COLO829 (cell line): ENCODE measurements at places on chromosomes 12 and 14.

GRCh38 chr12:68237078-68237477 lies 11.5 kb upstream of the IL26 start:
- DNase-seq = no peak

DNA sequence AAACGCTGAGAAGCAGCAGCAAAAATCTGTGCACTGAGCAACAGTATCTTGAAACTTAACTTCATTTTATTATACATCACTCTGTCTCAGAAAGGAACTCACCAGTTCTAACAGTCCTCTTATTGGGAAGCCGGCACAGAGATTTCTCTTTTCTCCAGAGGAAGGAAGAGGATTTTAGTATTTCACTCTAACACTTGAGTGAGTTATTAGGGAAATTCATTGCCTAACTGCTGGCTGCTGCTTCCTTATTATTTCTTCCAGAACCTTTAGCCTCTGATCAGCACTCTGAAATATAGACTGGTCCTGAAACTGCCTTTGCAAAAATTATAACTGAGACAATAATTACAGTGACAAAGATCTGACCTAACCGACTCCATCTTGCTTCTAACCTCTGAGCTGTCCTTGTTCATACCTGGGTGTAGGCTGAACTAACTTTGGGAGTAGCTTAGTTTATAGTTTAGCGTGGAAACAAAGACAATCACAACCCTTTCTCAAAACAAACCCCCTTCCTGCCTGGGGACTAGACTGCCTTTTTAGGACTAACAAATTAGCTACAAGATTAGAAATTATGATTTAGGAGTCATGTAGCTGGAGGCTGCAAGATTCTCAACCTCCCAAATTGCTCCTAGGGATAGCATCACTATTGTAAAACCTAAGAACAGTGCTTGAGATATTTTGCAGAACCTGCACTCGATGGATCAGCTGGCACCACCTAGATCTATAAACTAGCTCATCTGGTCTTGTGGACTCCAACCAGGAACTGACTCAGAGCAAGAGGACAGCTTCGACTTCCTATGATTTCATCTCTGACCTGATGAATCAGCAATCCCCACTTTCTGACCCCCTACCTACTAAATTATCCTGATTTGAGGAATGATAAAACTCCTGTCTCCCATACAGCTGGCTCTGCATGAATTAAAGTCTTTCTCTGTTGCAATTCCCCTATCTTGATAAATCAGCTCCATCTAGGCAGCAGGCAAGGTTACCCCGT lies 117.5 kb downstream of the DYRK2 start:
- no peak for DNase-seq

- no peak for DNase-seq
Measured at GRCh38 chr12:66548338-66549049, 130.4 kb downstream of the GRIP1 start.

DNA sequence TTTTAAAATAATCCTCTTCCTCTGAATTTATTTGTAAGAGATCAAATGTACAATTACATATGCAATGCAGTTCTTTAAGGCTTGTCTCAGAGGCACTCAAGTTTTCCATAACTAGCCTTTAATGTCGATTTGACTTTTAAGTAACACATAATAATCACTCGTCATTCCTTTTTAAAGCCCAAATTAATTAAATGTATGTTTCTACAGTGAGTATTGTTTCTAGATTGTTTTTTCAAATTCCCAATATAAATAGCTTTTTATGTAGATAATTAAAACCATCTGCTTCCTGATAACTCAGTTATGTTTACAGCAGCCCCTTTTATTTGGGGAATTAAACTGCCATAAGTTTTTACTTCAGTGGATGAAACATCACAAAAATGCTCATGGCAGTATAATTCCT lies 185.1 kb downstream of the ETNK1 start:
- no peak for DNase-seq

- DNase-seq = no peak
Measured at GRCh38 chr12:122093098-122093883, 14.7 kb downstream of the MLXIP start.

GRCh38 chr14:35958499-35958898 lies 132.4 kb downstream of the BRMS1L start:
- no peak for DNase-seq

DNA sequence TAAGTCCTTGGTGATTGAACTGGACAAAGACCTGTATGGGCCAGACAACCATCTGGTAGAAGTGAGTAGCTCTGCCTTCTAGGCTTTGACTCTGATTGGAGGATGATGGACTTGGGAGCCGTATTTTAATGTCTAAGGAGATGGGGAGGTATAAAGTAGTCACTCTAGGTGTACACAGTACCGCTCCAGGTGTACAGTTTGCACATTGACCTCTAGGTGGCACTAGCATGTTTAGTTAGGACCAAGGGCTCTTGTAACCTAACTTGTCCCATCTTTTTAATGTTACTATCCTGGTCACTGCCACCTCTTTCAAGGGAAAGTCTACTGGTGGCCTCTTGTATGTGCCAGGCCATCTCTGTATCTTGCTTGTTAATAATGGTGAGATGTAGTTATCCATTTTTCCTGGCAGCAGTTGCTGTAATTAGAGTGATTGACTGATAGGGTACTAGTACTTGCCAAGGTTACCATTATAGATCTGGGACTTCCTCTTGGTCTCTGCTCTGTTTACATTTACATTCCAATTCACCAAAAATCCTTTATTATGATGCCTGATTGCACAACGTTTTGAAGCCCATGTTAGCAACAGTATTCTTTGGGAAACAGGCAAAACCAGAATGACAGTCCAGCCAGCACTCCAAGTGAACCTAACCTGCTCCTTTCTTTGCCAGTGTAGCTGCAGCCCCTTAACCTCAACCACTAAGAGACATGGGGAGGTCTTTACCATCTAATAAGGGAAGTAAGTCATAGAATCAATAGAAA lies 3.6 kb downstream of the SMARCD1 start:
- DNase-seq = no peak

GRCh38 chr12:132084621-132085290 lies 59.4 kb downstream of the DDX51 start:
- DNase-seq = peak; percentile 36

DNA sequence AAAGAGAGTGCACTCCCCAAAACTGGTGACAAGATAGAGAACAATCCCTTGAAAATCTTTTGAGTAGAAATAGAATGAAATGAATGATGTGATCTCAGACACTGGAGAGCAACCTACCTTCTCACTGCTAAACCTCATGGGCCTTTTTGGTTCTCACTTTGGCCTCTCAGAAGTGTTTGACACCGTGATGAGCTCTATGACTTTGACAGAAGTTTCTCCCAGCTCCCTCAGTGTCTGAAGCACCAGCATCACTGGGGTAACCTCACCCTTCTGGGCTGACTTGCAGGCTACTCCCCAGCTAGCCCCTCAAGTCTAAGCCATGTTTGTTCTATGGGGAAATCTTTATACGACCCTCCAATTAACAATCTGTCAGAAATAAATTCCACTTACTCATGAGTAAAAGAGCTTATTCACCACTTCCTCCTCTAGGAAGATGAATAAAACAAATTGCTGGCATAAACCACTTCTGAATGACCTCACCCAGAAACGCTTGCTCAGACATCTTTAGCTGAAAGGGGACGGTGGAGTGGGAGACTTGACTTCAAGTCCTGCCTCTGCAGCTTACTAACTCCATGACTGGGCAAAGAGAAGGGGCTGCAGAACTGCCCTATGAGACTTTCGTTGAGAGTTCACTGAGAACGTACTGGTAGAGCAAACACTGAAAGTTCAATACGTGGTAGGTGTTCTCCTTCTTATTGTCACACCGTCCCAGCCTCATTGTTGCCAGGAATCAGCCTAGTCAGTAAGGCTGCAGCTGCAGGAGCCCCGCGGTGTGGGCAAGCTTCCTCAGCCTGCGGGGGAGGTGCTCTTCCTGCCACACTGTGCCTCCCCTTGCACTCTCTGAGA lies 46.5 kb downstream of the ST8SIA1 start:
- DNase-seq = no peak

- DNase-seq = no peak
Measured at GRCh38 chr14:74258764-74259035, 19.5 kb downstream of the VSX2 start.

DNA sequence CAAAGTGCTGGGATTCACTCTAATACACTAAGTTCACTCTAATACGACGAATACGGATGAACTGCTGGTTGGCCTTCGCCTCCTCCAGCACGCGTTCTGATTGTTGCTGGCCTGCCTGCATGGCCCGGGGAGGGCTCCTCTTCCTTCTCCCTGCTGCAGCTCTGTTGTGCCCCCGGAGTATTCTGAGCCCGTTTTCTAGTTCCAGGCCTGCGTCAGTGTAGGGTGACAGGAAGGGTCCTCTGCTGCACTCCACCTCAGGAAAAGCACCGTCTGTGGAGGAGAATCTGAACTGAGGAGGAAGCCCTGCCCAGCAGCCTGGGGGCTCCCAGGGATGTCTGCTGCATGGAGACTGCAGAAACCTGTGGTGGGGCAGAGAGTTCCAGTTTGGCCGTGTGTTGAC lies 44.4 kb downstream of the DDX51 start:
- no peak for DNase-seq

GRCh38 chr14:95222151-95222631 lies 64.9 kb upstream of the DICER1 start:
- DNase-seq = no peak

DNA sequence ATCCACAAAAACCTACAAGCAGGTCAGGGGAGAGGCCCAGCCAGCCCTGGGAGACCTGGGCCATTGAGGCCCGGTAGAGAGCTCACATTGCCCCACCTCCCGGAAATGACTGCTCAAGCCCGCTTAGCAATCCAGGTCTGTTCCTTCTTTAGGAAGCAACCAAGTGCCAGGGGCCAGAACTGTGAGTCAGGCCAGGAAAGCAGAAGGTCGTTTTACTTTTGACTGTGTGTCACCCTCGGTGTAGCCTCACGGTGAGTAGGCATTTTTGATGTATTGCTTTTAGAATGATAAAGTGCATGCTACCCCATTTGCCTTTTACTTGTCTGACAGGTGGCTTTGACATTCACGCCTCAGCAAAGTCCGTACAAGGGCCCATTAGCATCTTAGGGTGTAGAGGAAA lies 25.4 kb upstream of the PWP1 start:
- DNase-seq = no peak

GRCh38 chr12:123942238-123942653 lies 30.4 kb downstream of the CCDC92 start:
- no peak for DNase-seq

GRCh38 chr14:84323978-84324377 lies 1206.0 kb upstream of the FLRT2 start:
- no peak for DNase-seq

GRCh38 chr12:6547987-6548386 lies 7.9 kb downstream of the IFFO1 start:
- DNase-seq = no peak

GRCh38 chr14:74618078-74618952 lies 6.3 kb upstream of the LTBP2 start:
- peak; percentile 54 for DNase-seq

DNA sequence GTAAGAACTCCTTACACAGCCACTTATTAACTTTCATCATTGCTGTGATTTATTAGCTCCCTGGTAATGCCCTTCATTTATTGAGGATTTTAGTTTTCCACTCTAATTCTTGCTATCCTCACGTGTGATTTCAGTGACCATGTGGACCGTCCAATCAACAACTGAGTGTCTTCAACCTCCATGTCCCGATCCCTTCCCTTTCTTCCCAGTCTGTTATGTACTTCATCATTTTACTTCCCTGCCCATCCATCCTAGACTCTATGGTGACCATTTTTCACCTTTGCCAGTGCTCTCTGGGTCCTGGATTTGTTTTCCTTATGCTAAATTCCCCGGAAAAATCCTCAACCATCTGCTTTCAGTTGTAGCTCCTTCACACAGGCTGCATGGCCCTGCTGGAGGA lies 111.0 kb downstream of the MSRB3 start:
- DNase-seq = no peak

GRCh38 chr12:120234643-120235368 lies 30.7 kb downstream of the PXN start:
- DNase-seq = peak; percentile 85

- no peak for DNase-seq
Measured at GRCh38 chr14:74555476-74556050, 56.5 kb downstream of the LTBP2 start.

DNA sequence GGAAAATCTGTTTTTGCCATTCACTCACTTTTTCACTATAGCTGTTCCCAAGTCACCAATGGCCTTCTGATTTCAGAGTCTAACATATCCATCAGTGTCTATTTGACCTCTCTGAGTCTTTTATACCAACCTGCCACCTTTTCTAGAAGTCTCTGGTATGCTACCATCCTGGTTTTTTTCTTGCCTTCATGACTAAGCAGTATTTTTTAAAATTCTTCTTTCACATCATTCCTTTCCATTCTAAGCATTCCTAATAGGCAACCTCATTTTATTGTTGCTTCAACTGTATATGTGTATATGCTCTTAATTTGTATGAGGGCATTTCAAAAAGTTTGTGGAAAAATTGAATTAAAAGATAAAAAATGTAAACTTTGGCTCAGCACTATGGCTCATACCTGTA lies 5.0 kb downstream of the IRAK4 start:
- DNase-seq = no peak

- DNase-seq = no peak
Measured at GRCh38 chr14:51735851-51736250, 84.1 kb downstream of the FRMD6 start.

GRCh38 chr12:4562034-4562657 lies at the start of gene DYRK4:
Gene DYRK4, plus strand, starts transcription at chr12:4562208. Its CDS starts 38 bp downstream, at chr12:4562246.
- no peak for DNase-seq

DNA sequence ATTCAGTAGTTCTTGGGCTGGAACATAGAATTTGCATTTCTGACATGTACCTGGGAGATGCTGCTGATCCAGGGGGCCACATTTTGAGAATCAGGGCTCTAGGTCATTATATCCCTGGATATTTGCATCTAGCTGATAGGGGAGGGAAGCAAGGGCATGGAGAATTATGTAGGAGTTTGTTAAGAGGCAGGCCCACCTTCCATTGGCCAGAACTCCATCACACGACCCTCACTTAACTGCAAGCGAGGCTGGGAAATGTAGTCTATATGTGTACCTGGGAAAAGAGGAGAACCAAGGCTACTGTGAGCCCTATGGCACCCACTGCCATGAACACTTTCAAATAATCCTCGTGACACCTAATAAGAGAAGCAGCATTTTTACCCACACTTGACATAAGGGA lies 657.6 kb downstream of the MED13L start:
- no peak for DNase-seq

- no peak for DNase-seq
Measured at GRCh38 chr12:50038336-50038735, 13.0 kb upstream of the RACGAP1 start.

GRCh38 chr12:113942209-113942608 lies 23.9 kb downstream of the RBM19 start:
- no peak for DNase-seq

- peak; percentile 85 for DNase-seq
Measured at GRCh38 chr12:15982471-15982870, 71.3 kb downstream of the DERA start.

DNA sequence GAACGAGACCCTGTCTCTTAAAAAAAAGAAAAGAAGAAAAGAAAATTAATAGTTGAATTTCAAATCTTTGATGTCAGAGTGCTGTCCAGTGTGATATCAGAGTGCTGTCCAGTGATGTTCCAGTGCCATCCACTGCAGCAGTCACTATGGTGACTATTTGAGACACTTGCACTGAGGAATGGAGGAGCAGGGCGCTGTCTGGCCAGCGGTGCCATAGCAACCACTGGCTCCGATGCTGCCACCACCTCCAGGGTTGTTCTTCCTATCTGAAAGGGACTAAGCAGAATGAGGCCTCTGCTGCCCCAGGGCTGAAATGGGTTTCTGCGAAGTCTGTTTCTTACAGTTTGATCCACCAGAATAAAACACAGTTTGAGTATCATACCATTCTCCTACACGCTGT lies 272.9 kb downstream of the NUAK1 start:
- DNase-seq = no peak

- no peak for DNase-seq
Measured at GRCh38 chr14:74763803-74764531, 851 bp downstream of the YLPM1 start.

- DNase-seq = no peak
Measured at GRCh38 chr12:2324387-2324786, 271.6 kb downstream of the CACNA1C start.
